ENCODE measurements at places on chromosomes 16 and 17. TPM values are rescaled to one million over a fixed set of nuclear protein-coding genes. Genes with fewer than 3 reads are reported as not detected.

GRCh38 chr16:74455213-74455612, 33.9 kb upstream of the CLEC18B start:
- H3K4me1 ChIP-seq: no peaks in the 10 kb centered on the region
- peaks cover 79% of the 10 kb centered on the region for H3K36me3 ChIP-seq
- H3K4me3 ChIP-seq: no peak overlapping the region
- no peak for DNase-seq
- no peaks in the 10 kb centered on the region for H3K27me3 ChIP-seq

DNA sequence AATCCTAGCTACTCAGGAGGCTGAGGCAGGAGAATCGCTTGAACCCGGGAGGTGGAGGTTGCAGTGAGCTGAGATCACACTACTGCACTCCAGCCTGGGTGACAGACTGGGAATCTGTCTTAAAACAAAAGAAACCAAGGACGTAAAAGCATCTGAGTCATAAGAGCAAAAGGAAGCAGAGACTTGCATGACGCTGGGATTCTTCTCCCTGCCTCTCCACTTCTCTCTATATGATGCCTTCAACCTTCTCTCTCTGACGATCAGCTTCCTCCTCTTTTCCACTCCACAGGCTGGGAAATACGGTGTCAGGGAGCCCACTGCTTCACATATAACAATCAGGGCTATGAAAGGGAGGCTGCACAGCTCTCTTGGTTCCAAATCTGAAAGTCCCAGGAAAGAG, 43.2 kb upstream of the CCL1 start:
- no peaks in the 10 kb centered on the region for H3K4me1 ChIP-seq
- no peaks in the 10 kb centered on the region for H3K27me3 ChIP-seq
- no peaks in the 10 kb centered on the region for H3K36me3 ChIP-seq
- H3K27ac ChIP-seq: no peak overlapping the region

The PDE6G gene
- 2.6 TPM for total RNA-seq

The ACSM5 gene
- 0.18 TPM for total RNA-seq

DNA sequence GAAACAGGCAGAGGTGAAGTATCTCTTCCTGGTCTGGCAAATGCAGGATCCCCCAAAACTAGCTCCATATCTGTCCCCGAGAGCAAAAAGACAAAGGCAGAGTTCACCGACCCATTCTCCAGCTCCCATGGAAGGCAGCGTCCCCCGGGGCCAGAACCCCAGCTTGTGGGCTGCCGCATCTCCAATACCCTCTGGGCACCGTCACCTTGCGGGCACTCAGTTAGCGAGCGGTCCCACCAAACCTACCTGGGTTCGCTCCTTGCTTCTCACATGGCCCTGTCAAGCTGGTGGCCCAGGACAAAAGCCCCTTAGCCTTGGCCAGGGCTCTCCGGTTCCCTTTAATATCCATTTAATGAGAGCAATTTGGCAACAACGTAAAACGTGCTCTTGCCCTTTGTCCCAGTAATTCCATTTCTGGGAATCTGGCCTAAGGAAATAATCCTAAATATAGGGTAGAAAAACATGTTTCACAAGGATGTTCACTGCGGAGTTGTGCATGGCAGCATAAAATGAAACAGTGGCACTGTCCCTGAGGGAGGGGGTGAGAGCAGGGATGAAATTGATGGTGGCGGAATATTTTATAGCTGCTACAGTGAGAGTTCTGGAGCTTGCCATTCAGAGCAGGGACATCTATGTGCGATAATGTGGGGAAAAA, 157.1 kb downstream of the CMIP start:
- no peak overlapping the region for H3K4me3 ChIP-seq
- peak overlapping the region; percentile 93 for H3K27ac ChIP-seq
- DNase-seq: peak; percentile 70
- no peaks in the 10 kb centered on the region for H3K36me3 ChIP-seq
- no peaks in the 10 kb centered on the region for H3K27me3 ChIP-seq

GRCh38 chr17:7922269-7922844, 6.3 kb upstream of the RNF227 start:
- peak overlapping the region; percentile 45 for H3K4me3 ChIP-seq
- no peaks in the 10 kb centered on the region for H3K36me3 ChIP-seq
- H3K27me3 ChIP-seq: peaks cover 2% of the 10 kb centered on the region
- no peak for DNase-seq
- H3K4me1 ChIP-seq: peaks cover 19% of the 10 kb centered on the region

DNA sequence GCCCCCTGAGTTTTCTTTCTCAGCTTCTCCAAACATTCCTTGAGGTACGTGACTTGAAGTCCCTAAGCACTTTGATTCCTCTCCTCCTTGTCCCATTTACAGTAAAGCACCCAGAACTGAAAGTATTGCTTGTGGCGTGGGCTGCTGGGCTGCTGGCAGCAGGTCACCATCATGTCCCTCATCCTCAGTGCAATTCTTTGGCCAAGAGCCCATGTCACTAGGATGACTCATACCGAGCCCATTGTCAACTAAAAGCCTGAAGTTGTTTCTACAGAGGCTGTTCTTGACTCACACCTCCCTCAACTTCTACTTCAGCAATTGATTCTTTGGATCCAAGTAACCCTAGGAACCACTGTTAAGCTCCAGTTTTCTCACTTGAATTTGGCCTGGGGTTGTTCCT, 54.3 kb downstream of the KPNA2 start:
- peak; percentile 29 for DNase-seq
- no peak overlapping the region for H3K27ac ChIP-seq
- no peak overlapping the region for H3K4me3 ChIP-seq
- no peaks in the 10 kb centered on the region for H3K27me3 ChIP-seq

- H3K4me1 ChIP-seq: peaks cover 29% of the 10 kb centered on the region
- H3K36me3 ChIP-seq: peaks cover 52% of the 10 kb centered on the region
- no peaks in the 10 kb centered on the region for H3K27me3 ChIP-seq
- peak overlapping the region; percentile 55 for H3K4me3 ChIP-seq
Measured at GRCh38 chr17:42111871-42112551, 503 bp downstream of the DHX58 start.

DNA sequence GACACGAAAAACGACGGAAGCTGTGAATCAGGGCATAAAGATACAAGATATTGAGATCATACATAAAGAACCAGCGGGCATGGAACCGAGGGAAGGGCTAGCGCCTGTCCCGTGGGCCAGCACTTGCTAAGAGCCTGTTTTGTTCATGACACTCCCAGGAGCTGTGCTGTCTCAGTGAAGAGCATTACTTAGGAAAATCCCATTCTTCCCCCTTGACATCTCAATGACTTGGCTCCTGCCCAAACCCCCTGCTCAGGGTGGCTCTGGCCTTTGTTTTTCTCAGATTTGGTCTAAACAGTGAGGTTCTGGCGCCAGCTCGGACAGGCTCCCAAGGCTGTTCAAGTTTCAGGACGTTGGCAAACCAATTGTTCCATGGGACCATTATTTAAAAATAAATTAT, 79.1 kb upstream of the SEC14L1 start:
- H3K27ac ChIP-seq: no peak overlapping the region
- no peaks in the 10 kb centered on the region for H3K36me3 ChIP-seq
- H3K27me3 ChIP-seq: peaks cover 13% of the 10 kb centered on the region
- H3K4me1 ChIP-seq: peaks cover 2% of the 10 kb centered on the region
- H3K4me3 ChIP-seq: no peak overlapping the region
- DNase-seq: no peak

GRCh38 chr17:27381007-27381501, 75.2 kb upstream of the KSR1 start:
- peaks cover 36% of the 10 kb centered on the region for H3K4me1 ChIP-seq
- H3K36me3 ChIP-seq: no peaks in the 10 kb centered on the region
- H3K27ac ChIP-seq: no peak overlapping the region
- peak; percentile 43 for DNase-seq
- H3K27me3 ChIP-seq: no peaks in the 10 kb centered on the region

DNA sequence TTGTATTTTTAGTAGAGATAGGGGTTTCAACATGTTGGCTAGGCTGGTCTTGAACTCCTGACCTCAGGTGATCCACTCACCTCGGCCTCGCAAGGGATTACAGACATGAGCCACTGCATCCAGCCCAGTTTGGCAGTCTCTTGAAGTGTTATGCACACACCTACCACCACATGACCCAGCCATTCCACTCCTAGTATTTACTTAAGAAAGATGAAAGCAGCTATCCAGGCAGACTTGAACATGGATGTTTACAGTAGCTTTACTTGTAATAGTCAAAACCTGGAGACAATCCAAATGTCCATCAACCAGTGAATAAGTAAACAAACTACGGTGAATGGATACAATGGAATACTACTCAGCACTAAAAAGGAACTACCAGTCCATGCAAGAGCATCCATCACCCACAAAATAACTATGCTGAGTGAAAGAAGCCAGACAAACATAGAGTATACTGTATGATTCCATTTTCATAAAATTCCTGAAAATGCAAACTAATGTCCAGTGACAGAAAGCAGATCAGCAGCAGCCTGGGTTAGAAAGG, 37.8 kb upstream of the RASD1 start:
- H3K27me3 ChIP-seq: no peaks in the 10 kb centered on the region
- no peak overlapping the region for H3K4me3 ChIP-seq

- no peak overlapping the region for H3K27ac ChIP-seq
- no peak overlapping the region for H3K4me3 ChIP-seq
- DNase-seq: no peak
- no peaks in the 10 kb centered on the region for H3K27me3 ChIP-seq
Measured at GRCh38 chr16:25135254-25135878, 23.8 kb downstream of the LCMT1 start.

- no peaks in the 10 kb centered on the region for H3K36me3 ChIP-seq
- peaks cover 14% of the 10 kb centered on the region for H3K4me1 ChIP-seq
- DNase-seq: peak; percentile 70
- H3K27me3 ChIP-seq: peaks cover 34% of the 10 kb centered on the region
- peak overlapping the region; percentile 83 for H3K27ac ChIP-seq
Measured at GRCh38 chr17:48492401-48493298, 38.2 kb downstream of the HOXB1 start.

DNA sequence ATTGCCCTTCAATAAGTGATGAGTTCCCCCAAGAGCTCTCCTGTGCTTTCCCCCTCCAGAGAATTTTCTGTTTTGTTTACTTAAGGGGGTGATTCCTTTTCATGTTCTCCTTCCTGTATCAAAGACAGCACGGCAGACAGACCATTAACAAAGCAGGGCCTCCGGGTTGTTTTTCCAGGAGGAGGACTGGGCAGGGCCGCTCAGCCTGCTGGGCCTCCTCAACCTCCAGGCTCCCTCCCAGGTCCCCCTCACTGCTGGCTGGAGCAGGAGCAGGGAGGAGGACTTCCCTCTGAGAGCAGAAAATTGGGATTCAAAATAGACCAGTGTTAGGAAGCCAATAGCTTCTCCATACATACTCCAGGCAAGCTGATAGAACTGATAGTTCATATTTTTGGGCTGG, 20.4 kb downstream of the SDK2 start:
- H3K4me1 ChIP-seq: peaks cover 56% of the 10 kb centered on the region
- no peak overlapping the region for H3K4me3 ChIP-seq
- peak overlapping the region; percentile 10 for H3K27ac ChIP-seq
- no peaks in the 10 kb centered on the region for H3K36me3 ChIP-seq
- H3K27me3 ChIP-seq: no peaks in the 10 kb centered on the region

- no peak overlapping the region for H3K27ac ChIP-seq
- H3K36me3 ChIP-seq: no peaks in the 10 kb centered on the region
- no peak overlapping the region for H3K4me3 ChIP-seq
- DNase-seq: no peak
- H3K4me1 ChIP-seq: no peaks in the 10 kb centered on the region
- H3K27me3 ChIP-seq: no peaks in the 10 kb centered on the region
Measured at GRCh38 chr16:9270424-9270823, 179.0 kb downstream of the HAPSTR1 start.

- no peaks in the 10 kb centered on the region for H3K27me3 ChIP-seq
- no peak overlapping the region for H3K27ac ChIP-seq
- H3K36me3 ChIP-seq: no peaks in the 10 kb centered on the region
- no peak for DNase-seq
- no peak overlapping the region for H3K4me3 ChIP-seq
- no peaks in the 10 kb centered on the region for H3K4me1 ChIP-seq
Measured at GRCh38 chr16:23999663-24000062, 163.9 kb downstream of the PRKCB start.

GRCh38 chr17:14123619-14124278, 54.4 kb downstream of the COX10 start:
- H3K27ac ChIP-seq: no peak overlapping the region
- H3K4me3 ChIP-seq: no peak overlapping the region
- no peaks in the 10 kb centered on the region for H3K27me3 ChIP-seq
- no peaks in the 10 kb centered on the region for H3K4me1 ChIP-seq

- no peaks in the 10 kb centered on the region for H3K27me3 ChIP-seq
- no peak for DNase-seq
- H3K4me1 ChIP-seq: no peaks in the 10 kb centered on the region
- H3K4me3 ChIP-seq: no peak overlapping the region
Measured at GRCh38 chr17:30790279-30790678, 34.2 kb downstream of the CRLF3 start.

DNA sequence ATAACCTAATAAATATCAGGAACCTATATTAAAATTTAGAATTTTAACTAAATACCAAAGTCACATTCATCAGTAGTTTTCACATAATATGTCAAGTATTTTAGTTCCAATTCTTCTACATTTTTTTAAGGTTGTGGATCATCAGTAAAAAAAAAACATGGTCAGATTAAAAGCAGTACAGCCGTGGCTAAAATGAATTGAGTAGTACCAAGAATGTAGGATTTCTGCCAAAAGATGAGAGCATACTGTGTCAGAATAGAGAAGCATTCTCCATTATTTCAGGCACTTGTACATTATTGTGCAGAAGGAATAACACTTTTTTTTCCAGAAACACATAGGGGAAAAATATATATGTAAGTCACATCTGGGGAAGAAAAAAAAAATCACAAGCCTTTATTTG, 1176.1 kb downstream of the CDH11 start:
- no peak overlapping the region for H3K27ac ChIP-seq
- no peaks in the 10 kb centered on the region for H3K27me3 ChIP-seq
- no peaks in the 10 kb centered on the region for H3K36me3 ChIP-seq
- peak; percentile 44 for DNase-seq
- no peaks in the 10 kb centered on the region for H3K4me1 ChIP-seq
- H3K4me3 ChIP-seq: no peak overlapping the region

The AGRP gene
- total RNA-seq: not detected

DNA sequence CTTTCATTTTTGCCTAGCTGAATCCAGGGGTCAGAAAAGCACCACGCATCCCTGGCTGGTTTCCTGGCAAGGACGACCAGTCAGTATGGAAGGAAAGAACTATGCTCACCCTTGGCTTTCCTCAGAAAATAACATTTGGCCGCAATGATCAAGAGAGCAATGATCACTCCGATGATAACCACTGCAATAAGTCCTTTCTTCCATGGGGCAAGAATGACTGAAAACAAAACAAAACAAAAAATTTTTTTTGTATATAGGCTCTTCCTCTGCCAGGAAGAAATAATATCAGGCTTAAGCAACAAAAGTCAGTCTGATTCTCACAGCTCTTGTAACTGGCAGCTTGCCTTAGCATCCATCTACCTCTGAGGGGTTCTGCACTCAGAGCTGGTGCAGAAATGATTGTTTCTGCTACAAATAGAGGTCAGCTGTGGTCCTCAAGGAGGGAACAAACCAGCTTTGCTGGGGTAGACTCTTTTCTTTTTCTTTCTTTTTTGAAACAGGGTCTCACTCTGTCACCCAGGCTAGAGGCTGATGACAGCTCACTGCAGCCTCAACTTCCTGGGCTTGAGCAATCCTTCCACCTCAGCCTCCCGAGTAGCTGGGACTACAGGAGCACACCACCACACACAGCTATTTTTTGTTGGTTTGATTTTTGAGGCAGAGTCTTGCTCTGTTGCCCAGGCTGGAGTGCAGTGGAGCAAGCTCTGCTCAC, 35.7 kb downstream of the PECAM1 start:
- H3K4me3 ChIP-seq: no peak overlapping the region
- peaks cover 2% of the 10 kb centered on the region for H3K36me3 ChIP-seq
- H3K27ac ChIP-seq: peak overlapping the region; percentile 35

All from muscle of leg (tissue), 16 donors.